ENCODE measurements at places on chromosomes 1 and 21. TPM values are rescaled to one million over a fixed set of nuclear protein-coding genes. Genes with fewer than 3 reads are reported as not detected.

BNIPL gene
- 0.89 TPM for total RNA-seq

LCE2A gene
- not detected for total RNA-seq

ZSWIM5 gene
- total RNA-seq: 2.9 TPM

ATP6V1G3 gene
- total RNA-seq: not detected

ARV1 gene
- total RNA-seq: 15.5 TPM

PTGER3 gene
- total RNA-seq: not detected

ECM1 gene
- total RNA-seq: 1.3 TPM

ITGB2 gene
- 151 TPM for total RNA-seq

CYP4B1 gene
- total RNA-seq: not detected

FCRL4 gene
- not detected for total RNA-seq

MX2 gene
- 3.6 TPM for total RNA-seq

SLC37A1 gene
- total RNA-seq: 15.2 TPM

LIN28A gene
- not detected for total RNA-seq

RIPPLY3 gene
- total RNA-seq: not detected

PROK1 gene
- total RNA-seq: not detected

GBP5 gene
- 86.8 TPM for total RNA-seq

ICOSLG gene
- total RNA-seq: 4.1 TPM

DNASE2B gene
- total RNA-seq: not detected

C1orf167 gene
- not detected for total RNA-seq

TRIM17 gene
- total RNA-seq: 0.91 TPM

OR10X1 gene
- total RNA-seq: not detected

CLCNKB gene
- total RNA-seq: not detected

FOXD3 gene
- not detected for total RNA-seq

PRAMEF18 gene
- total RNA-seq: not detected

SH2D1B gene
- 0.18 TPM for total RNA-seq

SHE gene
- not detected for total RNA-seq

ANGPTL1 gene
- total RNA-seq: not detected

ATP1A4 gene
- not detected for total RNA-seq

PIK3C2B gene
- 26.3 TPM for total RNA-seq

FCRL2 gene
- not detected for total RNA-seq

GPR161 gene
- total RNA-seq: 0.53 TPM

IL20 gene
- not detected for total RNA-seq

RBM34 gene
- 132 TPM for total RNA-seq

VAMP4 gene
- total RNA-seq: 11.9 TPM

NPPA gene
- total RNA-seq: not detected

BRINP2 gene
- total RNA-seq: not detected

NECTIN4 gene
- total RNA-seq: not detected

SPRR1A gene
- not detected for total RNA-seq

FAM163A gene
- not detected for total RNA-seq

GPR37L1 gene
- not detected for total RNA-seq

RNF223 gene
- not detected for total RNA-seq

PPFIA4 gene
- total RNA-seq: 112 TPM

VTCN1 gene
- total RNA-seq: not detected

TRAF3IP3 gene
- total RNA-seq: 108 TPM

CR2 gene
- total RNA-seq: 0.27 TPM

UBIAD1 gene
- total RNA-seq: 24.7 TPM

SYPL2 gene
- total RNA-seq: not detected

PTGFR gene
- total RNA-seq: not detected

APOBEC4 gene
- total RNA-seq: not detected

Data from activated naive CD4-positive, alpha-beta T cell treated with anti-CD3 and anti-CD28 coated beads, Interleukin-2, amount 50 U/mL, for 72 hours (primary cell).